Dermis blood vessel endothelial cell (primary cell): ENCODE measurements at places on chromosomes 5 and 9.

GRCh38 chr5:5420251-5420650, 2.2 kb upstream of the ICE1 start:
- DNase-seq, result no peak

DNA sequence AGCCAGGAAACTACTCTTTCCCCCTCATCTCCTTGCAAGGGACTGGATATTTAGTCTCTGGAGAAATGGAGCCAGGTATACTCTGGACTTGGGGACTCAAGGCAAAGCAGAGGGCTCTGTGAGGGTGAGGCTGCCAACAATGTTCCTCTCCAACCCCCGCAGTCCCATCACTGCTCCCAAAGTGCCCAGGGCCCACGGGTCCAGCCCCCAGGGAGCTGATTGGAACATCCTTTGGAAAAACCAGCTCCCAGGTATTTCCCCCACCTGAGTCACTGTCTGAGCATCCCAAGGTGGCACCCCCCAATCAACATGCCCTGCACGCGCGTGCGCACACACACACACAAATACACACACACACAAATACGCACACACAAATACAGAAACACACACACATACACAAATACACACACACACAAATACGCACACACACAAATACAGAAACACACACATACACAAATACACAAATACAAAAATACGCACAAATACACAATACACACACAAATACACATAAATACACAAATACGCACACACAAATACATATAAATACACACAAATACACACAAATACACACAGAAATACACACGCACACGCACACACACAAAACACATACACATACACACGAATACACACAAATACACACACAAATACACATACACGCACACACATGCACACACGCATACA, 137.4 kb downstream of the DAB2IP start:
- no peak for DNase-seq

- DNase-seq, result peak; percentile 85
Observed at GRCh38 chr9:135969064-135969683, 8.0 kb upstream of the UBAC1 start.

- DNase-seq, result peak; percentile 66
Observed at GRCh38 chr5:150487199-150488061, 20.5 kb upstream of the NDST1 start.
